Activated CD4-positive, alpha-beta T cell treated with anti-CD3 and anti-CD28 coated beads, Interleukin-2, amount 50 U/mL, for 24 hours (primary cell): ENCODE measurements at places on chromosomes 6 and 20.

- DNase-seq = no peak
These were observed 20.5 kb downstream of the SNAI1 start for GRCh38 chr20:50003253-50003656.

DNA sequence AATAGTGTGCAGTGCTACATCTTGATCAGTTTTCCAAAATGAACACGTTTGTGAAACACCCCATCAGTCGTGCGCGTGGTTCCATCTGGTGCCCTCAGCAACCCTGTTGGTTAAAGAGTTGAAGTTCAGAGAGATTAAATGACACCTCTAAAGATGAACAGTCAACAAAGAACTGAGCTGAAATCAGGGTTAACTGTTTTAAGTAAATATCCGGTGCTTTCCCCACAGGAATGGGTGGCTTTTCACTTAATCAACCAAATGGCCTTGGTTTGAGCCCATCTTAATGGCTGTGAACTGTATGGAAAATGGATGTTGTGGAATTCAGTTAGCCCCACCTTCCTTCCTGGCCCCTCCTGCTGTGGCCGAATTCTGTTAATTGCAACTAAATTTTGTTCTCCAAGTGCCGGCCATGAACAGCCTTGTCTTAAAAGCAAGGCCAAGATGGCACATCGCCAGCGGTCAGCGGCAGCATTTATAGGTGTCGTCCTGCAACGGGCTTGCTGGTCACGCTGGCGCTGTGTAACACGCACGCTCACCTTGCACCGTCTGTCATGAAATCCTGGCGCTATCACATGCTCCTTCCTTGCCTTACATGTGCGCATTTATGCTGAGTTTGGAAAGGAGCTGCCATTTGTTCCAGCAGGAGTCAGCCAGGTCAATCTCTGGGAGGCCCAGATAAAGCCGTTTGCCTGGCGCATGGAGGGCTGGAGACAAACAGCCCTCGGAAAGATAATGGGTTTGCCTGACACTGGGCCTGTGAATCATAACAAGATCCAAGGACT, 164.5 kb downstream of the ERMARD start:
- DNase-seq = no peak

DNA sequence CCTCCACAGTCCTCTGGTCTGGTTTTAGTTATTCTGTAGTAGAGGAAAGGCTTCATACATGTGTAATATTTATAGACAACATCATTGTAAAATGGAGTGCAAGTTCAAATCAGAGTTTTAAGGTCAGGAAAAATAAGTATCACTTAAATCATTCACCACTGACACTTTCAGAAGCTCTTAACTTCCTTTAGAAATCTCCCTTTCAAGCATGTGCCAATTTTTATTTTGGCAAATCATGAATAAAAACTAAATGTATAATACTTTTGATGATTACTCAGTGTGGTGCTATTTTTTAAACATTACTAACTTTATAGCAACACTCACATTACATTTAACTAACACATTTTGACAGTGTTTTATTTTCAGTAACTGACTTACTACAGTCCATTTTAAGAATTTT, 112.2 kb downstream of the OGFRL1 start:
- no peak for DNase-seq

- no peak for DNase-seq
These were observed 168.3 kb downstream of the FAXC start for GRCh38 chr6:99181174-99181573.

GRCh38 chr6:154619146-154619545, 108.7 kb upstream of the CNKSR3 start:
- DNase-seq = no peak

DNA sequence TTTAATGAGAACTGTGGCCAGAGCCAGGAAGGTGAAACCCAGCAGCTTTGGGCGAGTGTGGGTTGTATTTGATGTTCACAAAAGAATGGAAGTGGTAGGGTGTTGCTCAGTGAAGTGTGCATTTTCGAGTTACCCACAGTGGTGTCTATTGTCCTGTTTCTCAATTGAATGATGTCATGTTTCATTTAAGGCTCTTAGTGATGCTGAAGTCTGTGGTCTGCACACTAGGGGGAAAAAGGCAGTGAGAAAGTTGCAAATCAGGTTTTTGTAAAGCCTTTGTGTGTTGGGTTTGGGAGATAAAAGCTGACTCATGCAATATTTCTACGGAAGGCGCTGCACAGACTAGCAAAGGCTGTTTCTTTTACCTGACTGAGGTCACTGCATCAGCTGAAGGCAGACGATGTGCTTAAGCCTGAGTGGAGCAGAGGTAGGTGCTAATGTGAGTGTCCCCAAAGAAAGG, 121.1 kb downstream of the PLEKHG1 start:
- no peak for DNase-seq

DNA sequence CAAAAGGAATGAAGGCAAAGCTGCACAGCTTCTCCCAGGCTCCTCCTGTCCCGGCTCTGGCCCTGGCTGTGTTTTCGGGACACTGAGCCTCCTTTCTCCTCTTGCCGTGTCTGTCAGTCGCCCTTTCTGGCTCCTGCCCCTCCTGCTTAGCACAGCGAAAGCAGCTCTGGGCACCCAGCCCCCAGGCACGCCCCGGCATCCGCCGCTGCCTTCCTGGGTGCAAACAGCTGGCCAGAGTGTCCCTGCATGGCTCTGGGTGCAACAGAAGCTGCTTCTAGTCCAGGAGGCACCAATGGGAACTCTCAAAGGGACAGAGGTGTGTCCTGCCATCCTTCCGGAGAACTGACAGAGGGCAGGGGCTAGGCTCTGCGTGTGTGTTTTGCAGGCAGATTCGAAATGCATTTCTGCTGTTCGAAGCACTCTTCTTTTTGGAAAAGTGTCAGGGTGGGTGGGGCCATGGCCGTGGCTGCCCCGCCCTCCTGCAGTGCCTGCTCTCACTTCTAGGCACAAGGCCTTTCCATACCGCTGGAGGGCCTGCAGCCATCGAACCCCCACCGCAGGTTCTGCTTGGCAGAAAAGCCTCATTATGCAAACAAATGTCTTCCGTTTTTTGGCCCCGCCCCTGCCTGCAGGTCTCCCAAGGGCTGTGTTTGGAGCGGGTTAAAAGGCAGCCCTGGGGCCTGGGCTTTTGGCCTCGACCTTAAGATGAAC, 15.5 kb downstream of the COL9A3 start:
- DNase-seq = peak; percentile 15

DNA sequence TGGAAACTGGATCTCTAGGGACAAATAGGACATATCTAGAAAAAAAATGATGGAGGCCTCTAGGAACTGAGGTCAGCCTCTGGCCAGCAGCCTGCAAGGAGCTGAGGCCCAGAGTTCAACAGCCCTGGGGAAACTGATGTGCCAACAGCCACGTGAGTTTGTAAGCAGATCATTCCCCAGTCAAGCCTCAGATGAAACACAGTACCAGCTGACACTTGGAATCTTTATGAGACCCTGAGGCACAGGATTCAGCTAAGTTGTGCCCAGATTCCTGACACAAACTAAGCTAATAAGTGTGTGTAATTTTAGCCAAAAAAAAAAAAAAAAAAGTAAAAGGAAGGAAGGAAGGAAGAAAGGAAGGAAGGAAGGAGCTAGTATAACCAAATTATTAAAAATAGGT, 1059.8 kb upstream of the MAP3K7 start:
- no peak for DNase-seq

GRCh38 chr6:121627761-121628160, 192.3 kb downstream of the GJA1 start:
- no peak for DNase-seq

GRCh38 chr6:158361961-158362669, 49.9 kb downstream of the TULP4 start:
- no peak for DNase-seq

DNA sequence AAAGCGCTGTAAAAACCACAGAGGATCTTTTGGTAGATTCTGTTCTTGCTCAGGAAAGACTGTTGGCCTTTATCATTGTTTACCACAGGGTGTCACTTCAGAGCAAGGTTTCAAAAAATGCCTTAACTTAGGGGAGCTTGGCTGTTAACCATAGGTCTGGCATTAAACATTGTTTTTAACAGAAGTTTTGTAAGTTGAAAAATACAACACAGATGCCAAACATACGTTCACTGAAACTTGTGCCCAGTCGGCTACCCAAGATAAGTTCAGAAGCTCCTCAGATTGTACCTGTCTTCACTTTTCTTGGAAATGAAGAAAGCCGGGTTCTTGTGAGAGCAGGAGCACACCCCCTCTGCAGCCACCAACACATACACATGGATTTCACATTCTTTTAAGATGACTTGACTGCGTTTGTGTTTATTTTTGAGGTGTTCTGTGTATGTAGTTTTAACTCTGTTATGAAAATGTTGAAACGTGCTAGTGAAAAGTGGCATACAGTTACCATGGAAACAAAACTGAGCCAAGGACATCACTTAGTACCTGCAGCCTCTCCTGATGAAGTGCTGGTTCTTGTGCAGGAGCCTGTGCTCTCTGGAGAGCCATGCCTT, 64.9 kb downstream of the SYCP2L start:
- no peak for DNase-seq

- no peak for DNase-seq
These were observed 135.5 kb downstream of the LRRC1 start for GRCh38 chr6:53930330-53930729.

DNA sequence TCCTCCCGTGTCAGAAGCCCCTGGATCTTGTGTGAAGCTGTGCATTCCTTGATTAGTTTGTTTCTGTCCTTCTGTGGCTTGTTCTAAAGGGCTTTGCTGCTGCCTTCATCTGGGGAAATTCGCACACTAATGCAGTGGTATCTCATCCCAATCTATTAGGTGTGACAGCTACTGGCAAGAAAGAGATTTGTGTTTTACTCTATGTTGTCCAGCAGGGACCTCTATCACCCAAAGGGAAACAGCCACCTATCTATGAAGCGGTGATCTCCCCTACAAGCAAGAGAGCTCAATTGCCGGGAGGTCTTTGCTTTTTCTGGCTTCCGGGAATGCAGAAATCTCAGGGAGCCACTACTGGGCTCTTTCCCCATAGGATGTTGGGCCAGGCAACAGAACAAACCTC, 151.8 kb downstream of the NRN1 start:
- no peak for DNase-seq

DNA sequence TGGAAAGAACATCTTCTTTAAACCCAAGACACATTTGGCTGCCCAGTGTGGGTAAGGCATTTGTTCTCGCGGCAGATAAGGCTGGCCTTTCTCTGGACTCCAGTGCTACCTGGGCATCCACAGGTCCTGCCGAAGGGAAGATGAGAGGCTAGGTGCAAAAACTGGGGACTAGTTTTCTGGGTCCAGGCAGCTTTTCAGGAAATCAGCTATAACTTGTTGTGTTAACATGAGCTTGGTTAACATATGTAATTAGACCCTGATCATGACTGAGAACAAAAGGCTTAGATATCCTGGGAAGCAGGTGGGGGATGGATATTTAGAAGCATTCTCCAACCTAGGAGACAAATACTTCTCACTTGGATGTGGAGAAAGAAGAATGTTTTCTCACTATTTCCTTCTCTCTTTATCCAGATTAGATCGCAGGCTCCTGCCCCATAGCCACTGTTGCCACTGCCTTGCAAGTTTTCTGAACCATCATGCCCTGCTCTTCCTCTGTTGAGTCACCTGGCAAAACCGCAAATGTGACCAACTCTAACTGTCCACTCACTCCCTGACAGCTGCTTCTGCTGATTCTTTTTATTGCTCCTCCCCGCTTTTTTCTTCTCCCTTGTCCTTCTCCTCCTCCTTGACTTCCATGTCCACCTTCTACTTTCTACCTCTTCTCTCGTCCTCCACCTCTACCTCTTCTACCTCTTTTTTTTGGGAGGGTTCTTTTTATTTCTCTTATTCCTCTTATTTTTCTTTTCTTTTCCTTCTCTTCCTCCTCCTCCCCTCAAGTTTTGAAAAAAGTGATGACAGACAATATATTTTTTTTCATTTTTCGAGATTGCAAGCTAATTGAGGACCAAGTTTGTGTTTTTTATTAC, 258.1 kb downstream of the UTRN start:
- no peak for DNase-seq

DNA sequence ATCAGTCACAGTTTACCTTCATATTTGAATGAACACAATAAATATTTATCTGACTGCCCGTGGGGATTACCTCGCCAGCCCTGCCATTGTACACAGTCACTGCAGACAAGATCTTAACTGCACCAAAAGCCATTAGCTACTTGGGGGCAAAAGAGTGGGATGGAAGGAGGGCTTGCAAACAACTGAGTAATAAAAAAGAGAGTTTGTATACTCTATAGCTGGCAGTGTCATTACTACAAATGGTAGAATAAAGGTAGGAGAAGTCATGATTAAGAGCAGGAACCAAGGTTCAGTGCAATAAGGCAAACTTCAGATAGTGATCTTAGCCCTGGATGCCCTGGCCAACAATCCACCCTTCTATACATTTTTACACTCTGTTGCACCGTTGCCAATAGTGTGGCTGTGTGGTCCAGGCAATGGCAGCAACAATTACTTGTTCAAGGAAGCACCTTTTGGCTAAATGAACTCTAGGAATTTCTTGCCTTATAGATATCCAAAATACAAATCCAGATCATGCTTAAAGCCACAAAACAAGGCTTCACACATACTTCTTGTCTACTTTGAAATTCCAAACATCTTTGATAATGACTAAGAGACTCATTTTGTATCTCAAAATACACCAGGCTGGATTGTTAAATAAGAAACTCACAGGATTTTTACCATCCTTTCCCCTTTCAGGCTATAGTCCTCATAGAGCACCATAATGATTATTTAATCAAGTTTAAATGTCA, 955.4 kb upstream of the ADGRB3 start:
- no peak for DNase-seq

GRCh38 chr6:53679446-53679933, 13.9 kb upstream of the KLHL31 start:
- no peak for DNase-seq

DNA sequence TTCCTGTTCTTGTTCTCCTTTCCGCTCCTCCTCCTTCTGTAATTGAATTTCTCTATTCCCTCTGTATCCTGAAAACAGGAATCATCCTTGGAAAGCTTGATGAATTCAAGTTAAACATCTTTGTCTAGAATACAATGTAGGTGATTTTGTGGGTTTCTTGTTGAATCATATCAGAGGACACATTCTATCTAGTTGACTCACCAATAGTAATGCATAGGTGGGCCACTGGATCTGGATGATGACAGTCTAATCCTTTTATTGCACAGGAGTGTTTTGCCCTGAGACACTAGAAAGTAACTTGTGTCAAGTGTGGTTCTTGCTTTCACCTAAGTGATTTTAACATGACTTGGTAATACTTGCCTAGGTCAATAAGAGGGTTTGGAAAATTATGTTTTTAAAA, 164.3 kb downstream of the RFPL4B start:
- no peak for DNase-seq

DNA sequence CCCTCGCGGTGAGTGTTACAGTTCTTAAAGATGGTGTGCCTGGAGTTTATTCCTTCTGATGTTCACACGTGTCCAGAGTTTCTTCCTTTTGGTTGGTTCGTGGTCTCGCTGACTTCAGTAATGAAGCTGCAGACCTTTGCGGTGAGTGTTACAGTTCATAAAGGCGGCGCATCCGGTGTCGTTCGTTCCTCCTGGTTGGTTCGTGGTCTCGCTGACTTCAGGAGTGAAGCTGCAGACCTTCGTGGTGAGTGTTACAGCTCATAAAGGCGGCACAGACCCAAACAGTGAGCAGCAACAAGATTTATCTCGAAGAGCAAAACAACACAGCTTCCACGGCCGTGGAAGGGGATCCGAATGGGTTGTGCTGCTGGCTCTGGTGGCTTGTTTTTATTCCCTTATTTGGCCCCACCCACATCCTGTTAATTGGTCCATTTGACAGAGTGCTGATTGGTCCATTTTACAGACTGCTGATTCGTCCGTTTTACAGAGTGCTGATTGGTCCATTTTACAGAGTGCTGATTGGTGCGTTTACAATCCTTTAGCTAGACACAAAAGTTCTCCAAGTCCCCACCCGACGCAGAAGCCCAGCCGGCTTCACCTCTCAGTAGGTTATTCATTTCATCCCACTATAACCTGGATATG, 48.2 kb upstream of the ARG1 start:
- DNase-seq = no peak

- no peak for DNase-seq
These were observed 76.8 kb downstream of the AKAP7 start for GRCh38 chr6:131212024-131212423.
